ENCODE measurements at places on chromosomes 4 and X.

DNA sequence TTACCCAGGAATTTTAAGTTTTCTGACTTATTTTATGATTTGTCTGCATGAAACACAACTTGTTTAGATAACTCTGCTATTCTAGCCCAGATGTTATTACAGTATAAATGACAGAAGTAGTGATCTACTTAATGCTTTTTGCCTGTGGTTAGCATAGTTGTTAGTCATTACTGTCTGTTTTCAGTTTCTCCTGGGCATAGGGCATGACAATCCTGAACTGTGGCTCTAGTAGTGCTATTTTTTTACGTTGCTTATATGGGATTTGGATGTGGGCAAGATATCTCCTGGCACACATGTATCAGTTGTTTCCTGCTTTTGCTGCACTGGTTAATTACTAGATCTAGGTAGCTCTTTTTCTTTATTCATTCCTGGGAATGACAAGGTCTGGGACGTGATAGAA, 1005.8 kb downstream of the PCDH18 start:
- no peak for DNase-seq

DNA sequence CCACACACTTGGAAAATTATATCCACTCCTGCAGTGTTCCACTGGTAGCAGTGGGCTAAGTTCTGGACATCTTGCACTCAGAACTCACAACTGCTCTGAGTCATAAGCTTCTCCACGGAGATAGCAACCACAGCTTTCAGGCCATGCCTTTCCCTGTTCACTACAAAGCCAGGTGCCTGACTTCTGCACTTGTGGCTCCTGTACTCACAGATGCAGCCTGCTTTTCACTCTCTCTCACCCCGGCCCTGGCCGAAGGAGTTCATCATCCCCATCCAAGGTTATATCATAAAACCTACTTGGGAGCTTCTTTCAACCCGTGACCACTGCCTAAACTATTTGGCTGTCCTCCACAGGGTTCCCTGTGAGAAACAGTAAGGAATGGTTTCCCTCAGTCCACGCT, 999.4 kb downstream of the GLUD2 start:
- no peak for DNase-seq

DNA sequence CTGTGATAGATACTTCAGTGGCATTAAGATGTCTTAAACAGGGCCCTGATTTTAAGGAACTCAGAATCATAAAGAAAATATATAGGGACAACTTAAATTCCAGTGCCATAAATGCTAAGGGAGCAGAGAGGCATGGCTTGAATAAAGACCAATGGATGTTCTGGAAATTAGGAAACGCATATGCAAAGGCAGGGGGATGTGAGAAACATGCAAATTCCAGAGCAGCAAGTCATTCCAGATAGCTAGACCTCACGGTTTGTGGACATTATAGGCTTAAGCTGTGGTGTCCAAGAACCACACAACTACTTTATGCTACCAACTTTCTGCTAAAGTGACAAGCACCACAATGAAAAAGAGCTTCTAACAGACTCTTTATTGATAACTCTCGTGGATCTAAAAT, 132.6 kb upstream of the ANK2 start:
- no peak for DNase-seq

DNA sequence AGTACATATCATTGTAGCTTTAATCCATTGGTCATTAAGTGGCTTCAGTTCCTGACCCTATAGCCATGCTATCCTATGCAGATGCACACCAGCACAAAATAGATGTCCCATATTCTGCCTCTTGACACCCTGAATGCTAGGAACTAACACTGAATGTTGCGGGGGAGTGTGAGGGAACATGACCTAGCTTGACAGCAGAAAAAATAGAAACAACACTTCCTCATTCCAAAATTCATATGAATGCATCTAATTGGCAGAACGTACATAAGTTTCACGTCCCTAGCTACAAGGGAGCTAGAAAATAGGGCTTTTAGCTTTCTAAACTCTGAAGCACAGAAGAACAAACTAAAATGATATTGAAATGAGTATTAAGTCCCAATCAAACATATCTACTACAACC, 14.4 kb upstream of the DCAF8L1 start:
- DNase-seq = no peak

DNA sequence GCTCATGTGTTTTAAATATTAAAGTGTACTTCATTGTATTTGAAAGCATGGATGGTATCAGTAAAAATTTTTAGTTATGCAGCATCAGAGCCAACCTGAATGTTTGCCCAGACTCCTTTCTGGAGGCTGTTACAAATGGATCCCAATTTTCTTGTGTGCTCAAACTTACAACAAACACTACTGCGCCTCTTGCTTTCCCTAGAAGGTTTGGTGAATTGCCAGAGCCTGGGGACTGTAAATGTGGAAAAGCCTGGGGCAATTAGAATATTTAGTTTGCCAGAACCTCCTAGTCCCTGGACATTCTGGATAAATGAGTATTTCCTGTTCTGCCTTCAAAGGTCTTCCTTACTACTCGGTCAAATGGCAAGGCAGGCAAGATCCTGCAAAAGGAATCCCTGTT, 4.8 kb downstream of the CAPN6 start:
- no peak for DNase-seq

GRCh38 chr4:171676555-171677215, 136.5 kb upstream of the GALNTL6 start:
- no peak for DNase-seq

GRCh38 chr4:48375651-48376304, 34.4 kb downstream of the SLAIN2 start:
- DNase-seq = no peak

- no peak for DNase-seq
These were observed 17.5 kb upstream of the C4orf36 start for GRCh38 chr4:86909546-86910295.

DNA sequence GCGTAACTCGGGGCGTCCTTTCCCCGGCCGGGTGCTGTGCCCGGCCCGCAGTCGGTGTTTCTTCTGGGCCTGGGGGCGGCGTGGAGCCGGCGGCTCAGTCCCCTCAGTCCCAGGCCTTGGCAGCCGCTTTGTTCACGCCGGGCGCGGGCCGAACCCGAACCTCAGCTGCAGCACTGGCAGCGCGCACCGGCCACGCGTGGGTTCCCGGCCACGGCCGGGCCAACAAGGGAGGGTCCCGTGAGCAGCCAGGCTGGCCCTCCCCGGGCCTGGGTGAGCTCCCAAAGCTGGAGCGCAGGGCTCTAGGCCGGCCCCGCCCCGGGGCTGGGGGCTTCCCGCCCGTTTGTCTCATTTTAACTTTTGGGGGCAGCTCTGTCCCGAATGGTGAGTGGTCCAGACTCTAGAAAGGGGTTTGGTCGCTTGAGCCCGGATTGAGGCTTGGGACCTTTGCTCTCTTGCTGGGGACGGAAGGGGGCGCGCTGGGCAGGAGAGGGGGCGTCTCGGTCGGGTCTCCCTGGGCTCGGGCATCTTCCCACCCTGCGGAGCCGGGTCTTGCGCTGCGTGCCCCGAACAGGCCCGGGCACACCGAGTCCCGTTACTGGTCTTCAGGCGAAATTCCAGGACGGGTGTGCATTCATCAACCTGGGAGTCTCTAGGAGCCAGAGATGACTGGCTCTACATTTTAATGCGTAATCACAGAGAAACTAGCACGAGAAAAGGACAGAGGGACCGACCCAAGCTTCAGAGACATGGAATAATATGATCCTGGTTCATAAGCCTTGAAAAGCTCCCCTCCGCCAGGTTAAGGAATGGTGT, 177.1 kb downstream of the CBR4 start:
- no peak for DNase-seq

GRCh38 chr4:41428601-41429279, 109.2 kb upstream of the LIMCH1 start:
- no peak for DNase-seq

DNA sequence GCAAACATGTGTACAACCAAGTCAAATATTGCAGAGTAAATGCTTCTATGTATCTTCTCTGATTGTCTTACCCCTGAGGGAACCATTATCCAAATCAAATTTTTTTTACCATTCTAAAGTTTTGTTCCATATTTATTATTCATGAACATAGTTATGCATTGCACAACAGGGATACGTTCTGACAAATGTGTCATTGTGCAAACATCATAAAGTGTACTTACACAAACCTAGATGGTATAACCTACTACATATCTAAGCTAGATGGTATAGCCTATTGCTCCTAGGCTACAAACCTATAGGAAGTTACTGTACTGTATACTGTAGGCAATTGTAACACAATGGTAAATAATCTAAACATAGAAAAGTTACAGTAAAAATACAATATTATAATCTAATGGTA, 23.4 kb downstream of the BEX3 start:
- no peak for DNase-seq

DNA sequence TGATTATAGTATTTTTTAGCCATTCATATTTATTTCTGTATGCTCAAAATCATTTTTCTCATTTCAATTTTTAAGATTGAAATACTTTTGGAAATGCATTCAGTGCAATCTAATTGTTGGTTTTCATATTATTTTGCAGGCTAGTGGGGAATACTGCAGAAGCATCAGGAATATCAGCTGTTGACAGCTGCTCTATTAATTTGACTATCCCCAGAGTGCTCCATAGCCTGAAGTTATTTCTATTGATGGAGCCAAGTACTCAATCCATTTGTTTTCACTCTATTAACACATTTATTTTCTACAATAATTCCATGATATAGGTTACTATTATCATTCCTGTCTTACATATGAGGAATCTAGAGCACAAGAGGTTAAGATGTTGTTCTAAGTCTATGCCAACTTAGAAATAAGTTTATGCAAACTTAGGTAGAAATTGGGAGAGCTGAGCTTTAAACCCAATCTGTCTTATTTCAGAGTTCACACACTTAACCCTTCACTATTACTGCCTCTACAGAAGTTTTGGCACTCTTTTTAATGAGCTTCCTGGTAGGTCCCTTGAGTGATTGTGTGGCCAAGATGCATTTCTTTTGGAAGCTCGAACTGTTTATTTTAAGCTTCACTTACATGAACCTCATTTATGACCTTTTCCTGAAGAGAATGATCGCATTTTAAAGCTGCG, 65.6 kb upstream of the PCDH18 start:
- no peak for DNase-seq

DNA sequence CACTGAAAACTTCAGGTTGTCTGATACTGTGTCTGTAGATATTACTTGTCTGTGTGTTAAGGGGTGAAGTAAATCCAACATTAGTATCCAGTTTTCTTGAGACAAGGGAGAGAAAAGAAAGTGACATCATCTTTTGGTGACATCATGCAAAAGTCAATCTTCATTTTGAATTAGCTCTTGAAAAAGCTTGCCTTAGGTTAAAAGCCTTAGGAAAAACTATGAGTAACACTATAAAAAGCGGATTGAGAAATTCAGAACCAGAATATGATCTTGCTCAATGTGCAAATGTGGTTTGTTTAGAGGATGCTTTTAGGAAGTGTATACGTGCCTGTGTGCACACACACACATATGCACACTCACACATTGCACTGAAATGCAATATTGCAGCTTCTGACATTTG, 345.8 kb upstream of the CASK start:
- DNase-seq = no peak

GRCh38 chr4:95049551-95050233, 291.9 kb downstream of the BMPR1B start:
- no peak for DNase-seq

- DNase-seq = no peak
These were observed 38.7 kb downstream of the RAI2 start for GRCh38 chrX:17822351-17822750.

DNA sequence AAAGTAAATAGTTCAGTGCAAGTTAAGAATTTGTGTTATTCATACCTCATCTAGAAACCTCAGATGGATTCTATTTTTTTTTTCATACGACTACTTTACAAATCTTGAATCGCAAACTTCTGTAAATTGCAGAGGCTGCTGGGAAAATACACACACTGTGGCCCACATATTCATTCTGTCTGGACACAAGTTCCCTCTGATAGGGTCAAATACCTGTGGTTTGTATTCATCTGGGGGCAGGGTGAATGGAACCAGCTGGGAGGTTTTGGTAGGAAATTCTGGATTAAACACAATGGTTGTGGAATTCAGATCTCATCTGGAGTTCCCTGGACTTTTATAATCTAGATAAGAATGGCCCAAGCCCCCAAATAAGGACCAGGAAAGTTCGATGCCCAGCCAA, 56.2 kb downstream of the SPATA18 start:
- DNase-seq = no peak

DNA sequence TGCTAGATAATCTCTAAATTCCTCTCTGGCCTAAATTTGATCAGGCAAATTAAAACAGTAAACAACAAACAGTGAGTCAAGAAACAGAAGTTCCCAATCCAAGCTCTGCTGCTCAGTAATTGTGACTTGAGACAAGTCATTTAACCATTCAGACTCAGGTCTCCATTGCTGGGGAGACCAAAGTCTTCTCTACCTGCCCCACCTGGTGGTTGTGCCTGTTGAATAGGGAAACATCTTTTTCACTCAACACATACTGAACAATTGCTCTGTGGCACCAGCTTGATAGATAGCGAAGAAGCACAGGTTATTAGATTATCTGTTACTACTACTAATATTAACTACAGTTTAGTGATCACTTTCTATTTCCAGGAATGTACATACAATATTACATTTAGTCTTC, 112.1 kb upstream of the EOLA2 start:
- no peak for DNase-seq

GRCh38 chrX:24925430-24925829, 90.3 kb downstream of the ARX start:
- no peak for DNase-seq

DNA sequence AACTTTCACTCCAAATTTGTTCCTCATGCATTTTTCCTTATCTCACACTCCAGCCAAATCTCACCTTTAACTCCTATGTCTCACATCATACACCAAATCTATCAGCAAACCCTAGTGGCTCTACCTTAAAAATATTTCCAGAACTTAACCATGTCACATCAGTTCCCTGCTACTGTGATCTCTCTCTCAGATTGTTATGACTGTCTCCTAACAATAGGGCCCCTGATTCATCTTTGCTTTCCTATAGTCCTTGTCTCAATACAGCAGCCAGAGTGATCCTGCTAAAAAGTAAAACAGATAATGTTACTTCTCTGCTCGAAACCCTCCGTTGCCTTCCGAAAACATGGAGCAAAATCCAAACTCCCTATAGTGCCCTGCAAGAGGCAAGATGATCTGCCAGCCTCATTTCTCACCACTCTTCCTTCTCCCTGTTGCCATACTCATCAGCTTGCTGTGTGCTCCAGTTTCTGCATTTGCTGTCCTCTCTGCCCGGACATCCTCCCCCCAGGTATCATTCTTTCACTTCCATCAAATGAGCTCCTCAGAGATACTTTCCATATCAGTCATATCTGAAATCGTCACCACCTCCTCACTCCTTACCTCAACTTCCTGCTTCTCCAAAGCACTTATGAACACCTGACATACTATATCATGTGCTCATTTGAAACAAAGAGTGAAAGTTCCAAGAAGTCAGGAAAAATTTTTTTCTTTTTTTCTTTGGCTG, 293.4 kb upstream of the NR3C2 start:
- DNase-seq = no peak

GRCh38 chrX:1485033-1485432, 32.3 kb upstream of the ASMTL start:
- no peak for DNase-seq

DNA sequence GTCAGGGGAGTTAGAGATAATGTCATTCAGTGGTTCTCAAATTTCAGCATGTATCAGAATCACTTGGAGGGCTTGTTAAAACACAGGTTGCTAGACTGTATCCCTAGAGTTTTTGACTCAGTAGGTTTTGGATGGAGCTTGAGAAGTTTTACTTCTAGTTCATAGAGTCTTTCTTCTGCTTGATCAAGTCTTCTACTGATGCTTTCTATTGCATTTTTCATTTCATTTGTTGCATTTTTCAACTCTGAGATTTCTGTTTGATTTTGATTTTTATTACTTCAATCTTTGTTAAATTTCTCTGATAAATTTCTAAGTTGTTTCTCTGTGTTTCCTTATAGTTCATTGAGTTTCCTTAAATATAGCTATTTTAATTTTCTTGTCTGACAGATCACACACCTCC, 361.4 kb downstream of the RAPGEF2 start:
- no peak for DNase-seq

GRCh38 chrX:71919431-71919830, 8.8 kb downstream of the NHSL2 start:
- DNase-seq = no peak

Measured in CD4-positive, alpha-beta T cell treated with Interleukin-6 at 100 ng/mL for 8 hours (primary cell).